ENCODE measurements at places on chromosomes 12 and 14.

- DNase-seq: no peak
These were observed 60.9 kb upstream of the NID2 start for GRCh38 chr14:52129721-52130120.

DNA sequence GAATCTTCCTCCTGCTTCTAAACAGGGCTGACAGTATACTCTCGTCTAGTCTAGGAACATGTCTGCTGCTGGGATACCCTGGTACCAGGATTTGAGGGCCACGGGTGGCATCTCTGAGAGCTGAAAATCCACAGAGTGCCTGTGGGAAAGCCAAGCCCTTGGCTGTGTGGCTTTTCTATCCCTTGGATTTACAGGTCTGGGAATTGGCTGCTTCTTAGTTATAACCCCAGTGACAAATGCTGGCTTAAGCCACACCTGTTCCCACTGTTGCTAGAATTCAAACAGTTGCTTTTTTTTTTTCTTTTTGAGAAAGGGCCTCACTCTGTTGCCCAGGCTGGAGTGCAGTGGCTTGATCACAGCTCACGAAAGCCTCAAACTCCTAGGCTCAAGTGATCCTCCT, 14.3 kb upstream of the RIN3 start:
- no peak for DNase-seq

DNA sequence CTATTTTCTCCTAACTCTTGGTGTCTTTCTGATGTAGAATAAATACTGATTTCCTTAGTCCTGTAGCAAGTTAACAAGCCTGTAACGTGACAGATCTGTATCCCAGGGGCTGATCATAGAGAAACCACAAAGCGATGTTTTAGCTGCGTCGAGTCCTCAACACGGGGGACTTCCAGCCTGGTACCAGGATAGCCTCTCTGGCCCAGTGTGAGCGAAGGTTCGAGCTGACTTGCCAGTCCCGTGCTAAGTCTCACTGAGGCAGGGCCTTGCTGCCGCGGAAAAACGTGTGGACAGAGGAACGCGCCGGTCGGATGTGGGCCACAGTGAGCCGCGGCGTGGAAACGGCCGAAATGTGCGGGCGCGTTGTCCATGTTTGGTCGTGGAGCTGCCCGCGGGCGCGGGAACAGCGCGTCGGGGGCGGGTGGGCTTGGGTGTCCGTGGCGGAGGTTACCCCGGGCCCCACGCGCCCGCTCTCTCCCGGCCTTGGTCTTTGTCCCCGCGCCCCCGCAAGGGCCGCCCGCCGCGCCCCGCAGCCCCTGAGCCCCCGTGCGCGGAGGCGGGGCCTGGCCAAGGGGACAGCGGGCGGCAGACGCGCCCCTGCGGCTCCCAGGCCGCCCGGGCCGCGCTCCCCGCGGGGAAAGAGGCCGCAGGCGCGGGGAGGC, 531 bp upstream of the EML1 start:
- DNase-seq: no peak

DNA sequence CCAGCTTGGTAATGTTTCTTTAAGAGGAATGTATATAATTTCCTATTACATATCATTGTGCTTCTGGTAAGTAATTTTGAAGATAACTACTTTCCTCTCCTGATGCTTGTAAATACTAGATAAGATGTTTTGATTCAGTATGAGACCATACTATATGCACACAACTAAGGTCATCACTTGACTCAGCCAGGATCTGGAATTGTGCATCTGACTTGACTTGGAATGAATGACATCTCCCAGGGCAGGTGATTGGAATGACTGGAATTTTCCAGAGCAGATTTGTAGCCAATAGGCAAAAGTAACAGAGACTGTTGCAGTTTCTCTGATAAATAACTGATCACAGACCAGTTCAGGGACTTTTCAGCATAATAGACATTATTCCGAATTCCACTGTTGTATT, 11.1 kb downstream of the BEST3 start:
- DNase-seq: no peak

DNA sequence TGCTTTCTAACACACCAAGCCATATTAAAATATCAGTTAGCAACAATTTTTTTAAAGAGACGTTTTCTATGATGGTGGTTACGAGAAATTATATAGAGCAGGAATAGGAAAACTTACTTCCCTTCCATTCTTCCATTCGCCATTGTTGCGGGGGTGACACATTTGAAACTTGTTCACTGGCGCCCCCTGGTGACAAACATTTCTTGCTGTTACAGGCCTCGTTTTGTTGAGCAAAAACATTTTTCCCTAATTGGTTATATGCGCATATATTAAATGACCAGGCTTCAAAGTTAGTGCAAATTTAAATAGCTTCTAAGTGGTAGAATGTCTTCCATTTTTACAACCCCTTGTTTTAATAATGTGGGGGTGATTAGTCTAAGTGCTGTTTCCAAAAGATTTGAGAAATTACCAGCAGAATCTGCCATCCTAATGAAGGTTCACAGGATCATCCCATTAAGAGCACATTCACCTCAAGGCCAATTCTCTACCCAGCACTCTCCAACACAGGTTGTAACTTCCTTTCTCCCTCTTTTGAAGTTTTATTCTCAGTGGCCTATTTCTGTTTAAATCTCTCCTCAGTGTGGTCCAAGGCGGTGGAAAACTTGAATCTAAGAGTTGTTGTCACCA, 1124.7 kb downstream of the FLRT2 start:
- DNase-seq: peak; percentile 13

- no peak for DNase-seq
These were observed 420.9 kb downstream of the PCNX1 start for GRCh38 chr14:71328183-71328582.

- no peak for DNase-seq
These were observed 164.8 kb downstream of the AACS start for GRCh38 chr12:125229878-125230530.

DNA sequence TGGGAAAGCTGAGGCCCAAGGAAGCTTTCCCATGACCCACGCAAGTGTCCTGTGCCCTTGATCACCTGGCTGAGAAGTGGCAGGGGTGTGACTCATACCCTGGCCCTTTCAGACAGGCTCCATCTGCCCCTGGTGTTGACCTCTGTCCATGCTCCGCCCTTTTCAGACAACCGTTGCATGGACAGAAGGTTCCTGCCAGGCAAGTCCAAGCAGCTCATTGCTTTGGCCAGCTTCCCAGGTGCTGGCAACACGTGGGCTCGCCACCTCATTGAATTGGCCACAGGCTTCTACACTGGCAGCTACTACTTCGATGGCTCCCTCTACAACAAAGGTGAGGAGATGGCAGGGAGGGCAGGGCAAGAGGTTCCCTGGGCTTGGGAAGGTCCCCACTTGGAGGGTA, 103.5 kb downstream of the WSCD2 start:
- DNase-seq: no peak

GRCh38 chr12:71702590-71702989, 16.7 kb downstream of the TMEM19 start:
- no peak for DNase-seq

DNA sequence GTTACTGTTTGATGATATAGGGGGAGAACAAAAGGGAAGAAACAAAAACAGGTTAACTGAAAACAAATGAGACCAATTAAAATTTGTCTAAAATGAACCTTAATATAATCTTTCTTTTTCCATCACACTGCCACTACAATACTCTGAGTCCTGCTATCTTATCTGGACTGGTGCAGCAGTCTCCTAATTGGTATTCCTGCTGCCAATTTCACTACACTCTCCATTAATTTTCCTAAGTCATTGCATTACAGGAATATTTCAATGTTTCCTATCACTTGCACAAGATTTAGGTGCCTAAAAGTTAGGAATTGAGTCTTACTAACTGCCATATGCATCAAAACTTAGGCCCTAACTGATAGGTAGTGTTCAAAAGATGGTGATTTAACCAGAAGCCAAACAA, 884.9 kb upstream of the MGAT4C start:
- no peak for DNase-seq

- DNase-seq: no peak
These were observed 196.7 kb upstream of the PELI2 start for GRCh38 chr14:55921511-55921910.

- DNase-seq: no peak
These were observed 10.0 kb downstream of the CDCA4 start for GRCh38 chr14:105010891-105011291.

- DNase-seq: no peak
These were observed 46.8 kb upstream of the CISTR start for GRCh38 chr12:53798575-53798974.

DNA sequence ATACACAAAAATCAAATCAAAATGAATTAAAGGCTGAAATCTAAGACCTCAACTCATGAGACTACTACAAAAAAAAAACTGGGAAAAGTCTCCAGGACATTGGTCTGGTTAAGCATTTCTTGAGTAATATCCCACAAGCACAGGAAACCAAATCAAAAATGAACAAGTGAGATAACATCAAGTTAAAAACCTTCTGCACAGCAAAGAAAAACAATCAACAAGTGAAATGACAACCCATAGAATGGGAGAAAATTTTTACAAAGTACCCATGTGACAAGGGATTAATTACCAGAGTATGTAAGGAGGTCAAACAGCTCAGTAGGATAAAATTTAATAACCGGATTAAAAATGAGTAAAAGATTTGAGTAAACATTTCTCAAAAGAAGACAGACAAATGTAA, 338.7 kb downstream of the SLC16A7 start:
- DNase-seq: no peak

DNA sequence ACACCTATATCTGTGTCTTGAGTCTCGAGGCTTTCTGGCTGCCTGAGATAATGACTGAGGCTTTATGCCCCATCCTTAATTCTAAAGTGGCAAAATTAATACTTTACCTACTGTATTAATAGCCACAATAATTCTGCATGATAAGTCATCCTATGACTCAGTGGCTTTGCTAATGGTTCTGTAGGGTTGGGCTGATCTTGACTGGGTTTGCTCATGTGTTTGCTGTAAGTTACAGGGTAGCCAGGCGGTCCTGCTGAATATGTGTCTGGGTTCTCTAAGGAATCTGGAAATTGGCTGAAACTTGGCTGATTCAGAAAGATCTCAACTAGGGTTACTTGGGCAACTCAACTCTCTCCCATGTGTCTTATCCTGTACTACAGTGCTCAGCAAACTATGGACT, 21.7 kb downstream of the MGST1 start:
- DNase-seq: no peak

DNA sequence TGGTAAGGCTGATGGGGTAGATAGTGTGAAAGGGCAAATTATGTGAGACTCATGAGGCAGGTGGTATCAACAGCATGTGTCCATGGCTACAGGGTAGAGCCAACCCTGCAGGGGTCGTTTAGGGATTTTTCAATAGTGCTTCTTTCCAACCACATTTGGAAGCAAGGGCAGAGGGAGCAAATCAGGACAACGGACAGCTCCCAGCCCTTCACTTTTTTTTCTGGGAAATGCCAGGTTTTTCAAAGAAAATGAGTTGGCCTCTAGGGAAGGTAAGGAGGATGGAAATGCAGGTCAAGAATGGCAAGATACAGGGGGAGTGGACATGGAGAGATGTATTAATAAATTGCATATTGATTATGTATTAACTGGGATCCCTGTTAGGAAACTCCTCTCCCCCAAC, 4.9 kb upstream of the CMA1 start:
- no peak for DNase-seq
